Glutamatergic neuron (in vitro differentiated cells): ENCODE measurements at places on chromosomes 12 and 14. TPM values are rescaled to one million over a fixed set of nuclear protein-coding genes. Genes with fewer than 3 reads are reported as not detected.

GRCh38 chr12:131044136-131044535 lies 90.4 kb downstream of the ADGRD1 start:
- DNase-seq = no peak

DNA sequence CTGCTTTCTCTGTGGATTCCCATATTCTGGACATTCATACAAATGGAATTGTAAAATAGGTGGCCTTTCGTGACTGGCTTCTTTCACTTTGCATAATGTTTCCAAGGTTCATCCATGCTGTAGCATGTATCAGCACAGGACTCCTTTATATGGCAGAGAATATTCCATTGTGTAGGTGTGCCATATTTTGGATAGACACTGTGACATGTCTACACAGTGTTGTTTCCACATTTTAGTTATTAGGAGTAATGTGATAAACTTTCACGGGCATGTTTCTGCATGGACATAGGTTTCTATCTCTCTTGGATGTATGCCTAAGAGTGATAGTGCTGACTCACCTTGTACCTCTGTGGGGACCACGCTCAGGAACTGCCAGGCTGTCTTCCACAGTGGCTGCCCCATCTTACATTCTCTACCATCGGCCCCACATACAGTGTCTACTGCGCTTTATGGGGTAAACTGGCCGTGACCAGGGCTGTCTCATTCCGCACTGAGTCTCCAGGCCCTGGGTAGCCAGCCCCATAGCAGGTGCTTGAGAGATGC lies 7.1 kb upstream of the KRT84 start:
- no peak for DNase-seq

The BEST3 gene
- total RNA-seq = not detected

The TSPAN11 gene
- total RNA-seq = 31.0 TPM

The CDKL1 gene
- 3.4 TPM for total RNA-seq

The SLC41A2 gene
- 12.0 TPM for total RNA-seq

GRCh38 chr14:83271663-83272062 lies 1738.0 kb upstream of the SEL1L start:
- DNase-seq = no peak

GRCh38 chr12:48441069-48441468 lies 31.3 kb upstream of the ANP32D start:
- DNase-seq = no peak

The CELA1 gene
- not detected for total RNA-seq

GRCh38 chr12:64269161-64269560 lies 47.1 kb upstream of the KICS2 start:
- DNase-seq = no peak

GRCh38 chr12:2783936-2784600 lies 10.7 kb upstream of the FKBP4 start:
- DNase-seq = peak; percentile 76

- no peak for DNase-seq
Measured at GRCh38 chr14:59318908-59319307, 130.4 kb downstream of the DAAM1 start.

- DNase-seq = no peak
Measured at GRCh38 chr12:2924019-2924418, 33.3 kb downstream of the TULP3 start.

DNA sequence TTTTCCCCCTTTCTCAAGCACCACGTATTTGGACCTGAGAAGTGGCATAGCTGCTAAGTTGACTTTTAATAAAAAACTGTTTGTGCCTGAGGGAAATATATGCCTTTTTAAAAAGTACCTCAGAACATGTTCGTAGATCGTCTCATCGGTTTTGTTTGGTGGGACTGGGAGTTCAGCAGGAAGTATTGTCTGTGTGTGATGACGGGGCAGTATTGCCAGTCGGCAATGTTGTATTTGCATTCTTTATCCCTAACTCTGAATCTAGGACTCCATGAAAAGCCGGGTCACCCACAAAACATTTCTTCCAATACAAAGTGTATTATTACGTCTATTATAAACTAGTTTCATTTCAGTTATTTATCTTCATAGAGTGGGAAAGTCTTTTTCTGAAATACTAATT lies 19.7 kb upstream of the FGD4 start:
- DNase-seq = no peak

GRCh38 chr12:101474711-101475386 lies at the start of gene SPIC:
SPIC (plus strand) TSS chr12:101475336; CDS start chr12:101476905, 1,569 bp downstream.
- no peak for DNase-seq

- DNase-seq = no peak
Measured at GRCh38 chr14:94177806-94178205, 3.7 kb downstream of the PPP4R4 start.

The FKBP11 gene
- 12.3 TPM for total RNA-seq

DNA sequence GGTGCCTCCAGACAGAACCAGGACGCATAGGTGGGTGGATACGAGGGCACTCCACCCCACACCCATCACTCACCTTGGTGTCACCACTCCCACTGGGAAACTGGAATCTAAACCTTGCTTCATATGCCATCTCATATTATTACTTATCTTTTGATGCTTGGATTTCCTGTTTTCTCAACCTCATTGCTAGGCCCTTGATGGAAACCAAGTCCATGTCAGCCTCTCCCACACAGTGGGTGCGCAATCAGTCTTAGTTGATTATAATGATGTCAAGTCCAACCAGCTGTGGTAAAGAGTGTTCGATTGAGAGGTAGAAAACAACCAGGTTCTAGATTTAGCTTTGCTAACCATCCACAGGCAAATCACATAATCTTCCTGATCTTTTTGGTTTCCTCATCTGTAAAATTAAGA lies 584 bp upstream of the DDHD1 start:
- no peak for DNase-seq

The ACVR1B gene
- 50.2 TPM for total RNA-seq
